HuH-7 (cell line): ENCODE measurements at places on chromosomes 13 and 19.

- DNase-seq, result no peak
These were observed 11.6 kb downstream of the ADPRHL1 start for GRCh38 chr13:113441661-113442060.

GRCh38 chr19:43778651-43779050 lies 2.1 kb downstream of the KCNN4 start:
- DNase-seq, result no peak

DNA sequence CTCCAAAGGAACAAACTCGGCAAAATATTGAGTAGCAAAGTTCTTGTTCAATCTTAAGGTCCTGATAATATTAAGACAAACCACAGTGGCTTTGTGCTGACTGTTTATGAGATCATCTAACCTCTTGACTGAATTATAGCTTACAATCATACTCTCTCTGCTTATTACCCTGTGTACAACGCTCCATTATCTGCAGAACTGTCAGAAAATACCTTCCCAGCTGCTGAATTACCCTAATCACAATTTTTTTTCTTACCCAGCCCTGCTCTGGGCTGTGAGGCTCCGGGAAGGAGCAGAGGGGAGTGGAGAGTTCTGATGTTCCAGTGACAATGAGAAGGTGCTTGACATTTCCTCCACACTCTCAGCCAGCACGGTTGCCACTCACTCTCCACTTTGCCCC lies 64.8 kb downstream of the DCT start:
- no peak for DNase-seq

DNA sequence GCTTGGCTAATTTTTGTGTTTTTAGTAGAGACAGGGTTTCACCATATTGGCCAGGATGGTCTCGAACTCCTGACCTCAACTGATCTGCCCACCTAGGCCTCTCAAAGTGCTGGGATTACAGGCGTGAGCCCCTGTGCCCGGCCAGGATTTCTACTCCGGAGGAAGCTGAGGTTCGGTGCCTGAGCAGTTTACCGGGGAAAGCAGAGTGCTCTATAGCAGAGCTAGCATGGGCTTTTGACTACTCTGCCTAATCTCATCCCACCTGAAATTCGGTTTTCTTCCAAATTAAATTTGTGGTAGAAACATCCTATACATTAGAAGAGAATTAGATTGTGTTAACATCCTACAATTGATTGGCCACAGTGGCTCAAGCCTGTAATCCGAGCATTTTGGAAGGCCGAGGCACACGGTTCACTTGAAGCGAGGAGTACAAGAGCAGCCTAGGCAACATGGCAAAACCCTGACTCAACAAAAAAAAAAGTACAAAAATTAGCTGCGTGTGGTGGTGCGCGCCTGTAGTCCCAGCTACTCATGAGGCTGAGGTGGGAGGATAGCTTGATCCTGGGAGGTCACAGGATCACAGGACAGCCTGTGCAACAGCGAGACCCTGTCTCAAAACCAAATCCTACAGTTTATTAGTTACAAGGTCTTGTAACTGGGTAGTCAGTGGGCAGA lies 1.6 kb downstream of the RPL13A start:
- no peak for DNase-seq

GRCh38 chr13:46168341-46168740 lies 13.6 kb downstream of the LCP1 start:
- DNase-seq, result no peak
